ENCODE measurements at places on chromosomes 1 and 21.

DNA sequence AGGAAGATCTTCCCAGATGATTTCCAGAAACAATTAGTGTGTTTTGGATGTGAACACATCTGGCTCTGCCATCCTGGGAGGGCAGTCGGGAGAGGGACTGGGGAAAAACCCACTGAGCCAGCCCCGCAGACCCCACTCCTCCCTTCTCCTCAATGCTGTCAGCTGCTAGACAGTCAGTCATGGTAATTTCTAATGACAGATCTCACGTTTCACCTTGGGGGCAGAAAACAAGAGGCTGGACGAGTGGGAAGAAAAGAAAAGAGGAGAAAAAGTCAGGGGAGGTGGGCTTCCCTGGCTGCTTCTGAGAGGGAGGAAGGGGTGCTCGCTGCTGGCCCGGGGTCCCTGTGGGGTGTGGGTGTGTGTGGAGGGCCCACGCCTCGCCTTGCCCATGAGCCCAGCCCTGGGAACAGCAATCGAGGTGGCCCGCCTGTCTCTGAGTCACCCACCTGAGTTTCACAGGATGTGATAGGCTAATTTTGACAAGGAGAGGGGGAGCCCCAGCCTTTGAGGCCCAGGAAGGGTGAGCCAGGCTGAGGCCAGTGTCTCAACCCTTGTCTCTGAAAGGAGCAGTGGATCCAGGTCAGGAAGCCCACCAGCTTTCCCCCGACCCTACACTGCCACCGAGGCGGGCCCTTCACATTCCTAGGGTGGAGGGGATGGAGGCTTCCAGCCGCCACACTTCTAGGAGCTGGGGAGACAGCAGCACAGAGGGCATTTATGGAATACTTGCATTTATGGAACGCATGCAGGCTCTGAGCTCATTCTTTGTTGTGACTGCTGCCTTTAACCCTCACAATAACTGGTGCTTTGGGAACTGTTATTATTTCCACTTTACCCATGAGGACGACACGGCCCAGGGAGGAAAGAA lies 49.1 kb upstream of the IFNLR1 start:
- no peak for DNase-seq

DNA sequence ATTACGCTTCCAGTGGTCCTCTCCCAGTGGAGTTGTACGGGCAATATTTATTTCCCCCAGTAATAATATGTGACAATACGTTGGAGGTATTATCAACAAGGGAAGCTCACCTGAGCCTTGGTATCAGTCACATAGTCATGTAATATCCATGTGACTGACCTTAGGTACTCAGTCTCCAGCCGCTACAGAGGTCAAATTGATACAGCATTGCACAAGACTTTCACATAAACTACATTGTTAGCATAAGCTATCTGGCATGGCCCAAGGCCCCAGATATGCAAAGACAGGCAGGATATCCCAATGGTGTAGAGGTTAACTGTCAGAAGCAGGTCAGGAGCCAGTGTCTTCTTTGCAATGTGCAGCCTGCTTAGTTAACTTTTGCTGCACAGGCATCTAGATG lies 15.3 kb upstream of the CHIT1 start:
- no peak for DNase-seq

DNA sequence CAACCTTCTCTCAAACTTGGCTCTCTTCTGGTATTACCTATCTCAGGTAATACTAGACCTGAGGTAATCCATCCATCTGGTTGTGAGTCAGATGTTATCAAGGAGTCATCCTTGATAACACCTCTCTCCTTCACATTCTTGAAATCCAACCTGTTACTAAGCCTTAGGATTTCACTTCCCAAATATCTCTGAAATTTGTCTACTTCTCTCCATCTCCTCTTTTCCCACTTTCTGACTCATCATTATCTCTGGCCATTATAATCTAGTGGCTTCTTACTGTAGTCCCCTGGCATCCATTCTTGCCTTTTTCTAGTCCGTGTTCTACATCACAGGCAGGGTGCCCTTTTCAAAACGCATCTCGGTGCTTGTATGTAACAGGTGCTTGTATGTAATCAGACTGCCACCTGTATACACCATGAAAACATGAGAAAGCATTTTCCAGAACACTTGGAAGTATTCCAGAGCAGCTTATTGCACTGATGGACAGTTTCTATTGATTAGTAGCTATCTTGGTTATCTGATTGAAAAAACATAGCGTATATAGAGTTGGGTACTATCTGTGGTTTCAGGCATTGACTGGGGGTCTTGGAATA lies 4.5 kb downstream of the COG2 start:
- DNase-seq, result no peak

DNA sequence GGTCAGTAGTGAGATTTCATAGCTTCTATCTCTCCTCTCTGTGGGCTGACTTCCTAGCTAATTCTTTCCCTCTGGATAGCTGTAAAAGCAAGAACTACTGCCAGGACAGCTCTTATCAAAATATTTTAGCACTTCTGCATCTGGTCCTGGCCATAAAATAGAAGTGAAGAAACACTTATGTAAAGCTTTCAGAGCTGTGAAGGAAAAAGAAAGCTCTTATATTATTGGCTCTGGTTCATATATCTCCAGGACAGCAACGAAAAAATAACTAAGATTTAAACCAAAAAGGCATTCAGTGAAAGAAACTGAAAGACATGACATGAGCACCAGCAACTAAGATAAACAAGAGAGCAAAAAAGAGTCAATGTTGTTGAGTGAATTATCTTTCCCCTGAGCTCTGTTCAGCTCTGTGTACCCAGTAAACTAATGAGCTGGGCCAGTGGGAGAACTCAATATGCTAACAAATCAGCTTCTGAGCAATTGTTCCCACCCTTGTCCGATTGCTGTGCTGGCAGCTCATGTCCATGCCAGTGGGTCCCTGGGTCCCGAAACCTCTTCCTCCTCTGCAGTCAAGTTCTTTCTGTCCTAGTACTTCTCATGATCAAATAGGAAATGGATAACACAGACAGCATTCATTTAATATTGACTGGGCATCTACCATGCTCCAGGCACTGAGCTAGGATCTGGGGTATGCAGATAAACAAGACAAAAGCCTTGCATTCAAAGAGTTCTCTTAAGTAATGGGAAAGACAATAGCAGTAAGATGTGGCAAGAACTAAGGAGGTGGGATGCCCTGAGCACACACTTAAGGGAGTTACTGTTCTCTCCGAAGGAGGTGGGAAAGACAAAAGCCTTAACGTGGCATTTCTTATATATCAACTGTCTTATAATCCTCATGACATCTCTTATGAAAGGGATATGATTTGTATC lies 45.3 kb upstream of the MAN1A2 start:
- DNase-seq, result no peak

DNA sequence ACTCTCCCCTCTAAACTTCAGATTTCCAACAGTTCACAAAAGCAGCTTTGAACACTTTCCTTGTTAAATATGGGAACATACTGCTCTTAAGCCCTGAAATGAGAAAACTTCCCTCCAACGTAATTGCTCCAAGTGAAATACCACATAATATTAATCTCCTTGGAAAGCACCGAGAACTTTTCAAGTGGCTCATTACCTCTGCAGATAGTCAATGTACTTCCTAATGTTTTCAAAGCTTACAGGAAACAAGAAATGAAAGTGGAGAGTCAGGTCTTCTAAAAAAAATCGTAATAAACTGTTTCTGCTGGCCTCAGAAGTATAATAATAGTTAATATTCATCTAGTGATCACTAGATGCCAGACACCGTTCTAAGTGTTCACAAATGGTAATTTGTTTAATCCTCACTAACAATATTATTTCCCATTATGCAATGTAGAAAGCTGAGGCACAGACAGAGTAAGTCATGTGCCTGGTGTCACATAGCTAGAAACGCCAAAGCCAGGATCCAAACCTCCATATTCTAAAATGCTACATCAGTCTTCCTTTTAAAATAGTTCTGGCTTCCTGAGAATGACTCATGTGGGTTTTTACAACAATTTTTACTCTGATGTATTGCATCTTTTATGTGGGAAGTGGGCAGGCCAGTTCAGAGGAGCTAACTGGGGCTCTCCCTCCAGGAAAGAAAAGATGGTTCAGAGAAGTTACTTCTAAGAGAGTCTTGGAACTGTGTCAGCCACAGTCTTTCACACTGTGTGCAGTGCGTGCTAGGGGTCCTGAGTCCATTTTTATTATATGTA lies 177.2 kb downstream of the PLPPR4 start:
- DNase-seq, result no peak

DNA sequence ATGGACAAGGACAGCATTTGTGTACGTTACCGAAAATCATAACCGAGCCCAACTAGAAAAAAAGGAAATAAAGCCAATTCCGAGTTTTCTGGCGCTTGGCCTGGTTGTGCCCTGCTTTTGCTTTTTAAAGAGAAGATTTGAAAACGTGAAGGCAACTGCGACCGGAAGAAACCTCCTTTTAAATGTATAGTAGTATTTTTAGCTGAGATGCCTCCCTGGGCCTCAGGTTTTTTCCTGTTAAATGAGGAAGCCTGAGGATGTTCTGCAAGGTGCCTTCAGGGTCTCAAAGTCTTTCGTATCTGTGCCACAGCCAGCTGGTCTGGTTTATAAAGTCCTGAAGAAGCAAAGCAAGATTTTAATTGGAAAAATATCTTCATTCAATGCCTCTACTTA lies 371 bp upstream of the ODF2L start:
- no peak for DNase-seq

GRCh38 chr1:72365693-72366092 lies 83.4 kb upstream of the NEGR1 start:
- DNase-seq, result no peak

- DNase-seq, result no peak
These were observed 19.4 kb downstream of the LGALS8 start for GRCh38 chr1:236543065-236543669.

DNA sequence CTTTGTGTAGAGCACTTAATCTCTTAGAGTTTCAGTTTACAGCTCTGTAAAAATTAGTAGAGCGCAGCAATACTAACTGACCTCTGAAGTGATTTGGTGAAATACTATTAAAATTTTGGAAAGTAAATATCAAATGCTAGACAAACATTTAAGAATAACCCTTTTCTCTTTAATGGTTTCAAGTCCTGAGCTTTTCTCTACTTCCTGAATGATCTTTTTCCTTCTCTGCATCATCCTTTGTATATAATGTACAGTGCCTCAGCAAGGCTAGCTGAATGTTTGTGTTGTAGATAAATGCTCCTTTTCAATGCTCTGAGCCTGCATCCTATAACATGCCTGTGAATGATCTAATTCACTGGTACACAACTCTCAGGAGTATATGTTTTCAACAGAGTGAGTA lies 272.9 kb downstream of the ADGRL2 start:
- DNase-seq, result no peak

- no peak for DNase-seq
These were observed 1554.8 kb downstream of the KCNT2 start for GRCh38 chr1:195053478-195053877.

GRCh38 chr1:11833900-11834299 lies 13.7 kb downstream of the NPPA start:
- DNase-seq, result no peak

- no peak for DNase-seq
These were observed 68.7 kb upstream of the VAMP3 start for GRCh38 chr1:7702365-7702764.

- no peak for DNase-seq
These were observed 116.0 kb downstream of the IER5 start for GRCh38 chr1:181204530-181204929.

- DNase-seq, result peak; percentile 51
These were observed 72.9 kb downstream of the RPS6KA1 start for GRCh38 chr1:26602378-26602959.

DNA sequence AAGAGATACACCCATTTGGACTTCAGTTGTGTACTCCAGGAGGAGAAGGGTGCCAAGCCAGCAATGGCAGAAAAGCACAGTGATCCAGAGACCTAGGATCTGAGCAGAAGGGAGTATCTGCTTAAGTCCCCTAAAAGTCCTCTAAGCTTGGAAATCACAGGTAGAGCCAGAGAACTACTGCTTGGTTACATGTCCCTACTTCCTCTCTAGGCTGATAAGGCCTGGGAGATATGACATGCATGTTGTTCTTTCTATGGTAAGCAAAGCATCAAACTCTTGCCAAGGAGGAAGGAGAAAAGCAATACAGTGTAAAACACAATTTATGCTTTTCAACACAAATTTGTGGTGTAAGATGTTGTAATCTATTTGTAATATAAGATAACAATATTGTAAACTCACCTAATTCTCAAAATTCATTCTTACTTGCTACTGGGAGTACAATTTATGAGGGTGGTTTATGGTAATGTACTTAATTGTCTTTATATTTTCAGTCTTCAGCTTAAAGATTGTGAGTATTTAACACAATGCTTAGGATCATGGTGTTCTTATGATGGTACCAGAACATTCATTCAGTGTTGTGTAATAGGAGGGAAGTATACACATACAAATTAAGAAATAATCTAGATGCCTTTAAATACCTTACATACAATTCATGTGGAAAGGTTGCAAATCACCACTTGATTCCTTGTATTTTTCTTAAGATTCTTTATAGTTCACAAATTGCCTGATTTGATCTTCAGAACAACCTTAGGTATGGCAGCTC lies 49.1 kb upstream of the GNG12 start:
- DNase-seq, result no peak

GRCh38 chr21:29538115-29538514 lies 239.4 kb downstream of the BACH1 start:
- peak; percentile 29 for DNase-seq

DNA sequence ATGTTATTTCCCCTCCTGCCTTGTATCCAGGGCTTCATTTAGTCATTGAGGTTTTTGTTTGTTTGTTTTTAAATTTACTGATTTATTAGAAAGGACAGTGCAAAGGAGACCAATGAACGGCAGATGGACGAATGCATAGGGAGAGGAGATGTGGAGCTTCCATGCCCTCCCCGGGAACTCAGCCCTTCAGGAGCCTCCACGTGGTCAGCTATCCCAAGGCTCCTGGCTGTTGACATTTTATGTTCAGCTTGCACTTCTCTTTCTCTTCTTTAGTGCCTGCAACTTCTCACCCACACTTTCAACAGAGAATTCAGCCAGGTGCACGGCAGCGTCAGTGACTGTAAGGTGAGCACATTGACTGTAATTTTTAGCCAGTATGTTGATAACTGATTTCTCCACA lies 30.7 kb upstream of the PGD start:
- no peak for DNase-seq

DNA sequence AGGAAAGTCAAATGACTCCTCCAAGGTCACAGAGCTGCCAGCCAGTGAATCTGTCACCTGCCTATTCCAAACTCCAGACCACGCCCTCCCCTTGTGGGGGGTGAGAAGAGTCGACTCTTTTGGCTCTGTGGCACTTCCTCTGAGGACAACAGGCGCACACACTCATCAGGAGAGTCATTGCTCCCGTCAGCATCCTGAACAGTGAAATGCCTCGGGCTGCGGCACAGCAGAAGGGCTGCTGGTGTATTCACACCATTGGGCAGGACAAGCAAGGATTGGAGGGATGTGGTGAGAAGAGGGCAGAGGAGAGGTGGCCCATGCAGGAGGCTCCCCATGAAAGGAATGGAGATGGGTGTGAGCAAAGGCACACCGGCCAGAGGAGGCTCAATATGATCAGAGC lies 239.0 kb downstream of the TOMM20 start:
- no peak for DNase-seq

Data from HS-27A (cell line).